ENCODE measurements at places on chromosomes 16 and 17. TPM values are rescaled to one million over a fixed set of nuclear protein-coding genes. Genes with fewer than 3 reads are reported as not detected.

DNA sequence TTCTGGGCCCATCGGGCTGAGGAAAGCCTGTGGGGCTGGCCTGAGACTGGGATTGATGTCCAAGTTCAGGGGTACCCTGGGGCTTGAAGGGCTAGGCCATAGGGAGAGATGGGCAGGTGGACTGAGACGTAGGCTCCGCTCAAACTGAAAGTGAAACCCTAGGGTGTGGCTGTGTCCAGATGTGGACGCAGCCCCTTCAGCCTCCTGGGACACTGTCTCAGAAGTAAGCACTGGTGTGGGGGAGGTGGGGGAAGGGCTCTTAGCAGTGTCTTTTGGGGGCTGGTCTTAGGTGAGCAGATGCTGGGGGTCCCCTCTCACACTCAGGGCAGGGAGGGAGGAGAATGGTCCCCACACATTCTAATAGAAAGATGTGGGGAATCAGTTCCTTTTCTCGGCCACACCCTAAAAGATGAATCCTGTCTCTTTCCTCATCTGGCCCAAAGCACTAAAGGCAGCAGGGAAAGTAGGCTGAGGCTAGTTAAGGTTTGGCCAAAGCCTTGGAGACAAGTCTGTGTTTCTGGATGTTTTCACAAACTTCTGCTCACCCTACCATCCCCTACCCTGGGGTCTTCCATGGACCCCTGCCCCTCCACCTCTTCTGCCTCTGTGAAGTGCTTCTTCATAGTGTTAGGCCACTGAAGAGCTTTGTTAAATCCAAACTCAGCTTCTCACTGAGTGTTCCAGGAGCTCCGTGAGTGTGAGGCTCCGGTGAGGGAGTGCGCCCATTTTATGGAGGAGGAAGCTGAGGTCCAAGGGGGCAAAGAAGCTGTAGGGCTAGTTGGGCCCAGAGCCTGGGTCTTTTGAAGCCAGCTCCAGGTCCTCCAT lies 5.6 kb downstream of the FMNL1 start:
- DNase-seq: no peak
- no peaks in the 10 kb centered on the region for H3K27me3 ChIP-seq
- peaks cover 74% of the 10 kb centered on the region for H3K4me1 ChIP-seq
- H3K27ac ChIP-seq: peak overlapping the region; percentile 98
- H3K36me3 ChIP-seq: peaks cover 3% of the 10 kb centered on the region
- H3K4me3 ChIP-seq: peak overlapping the region; percentile 95

GRCh38 chr16:21646721-21647561 lies 5.5 kb downstream of the IGSF6 start:
- peak; percentile 54 for DNase-seq
- H3K4me3 ChIP-seq: peak overlapping the region; percentile 12
- peaks cover 57% of the 10 kb centered on the region for H3K4me1 ChIP-seq
- H3K36me3 ChIP-seq: no peaks in the 10 kb centered on the region
- peak overlapping the region; percentile 26 for H3K27ac ChIP-seq

- no peaks in the 10 kb centered on the region for H3K27me3 ChIP-seq
- no peak for DNase-seq
- no peak overlapping the region for H3K27ac ChIP-seq
- H3K4me3 ChIP-seq: no peak overlapping the region
- no peaks in the 10 kb centered on the region for H3K4me1 ChIP-seq
Observed at GRCh38 chr17:33240362-33240761, 52.7 kb downstream of the ASIC2 start.

DNA sequence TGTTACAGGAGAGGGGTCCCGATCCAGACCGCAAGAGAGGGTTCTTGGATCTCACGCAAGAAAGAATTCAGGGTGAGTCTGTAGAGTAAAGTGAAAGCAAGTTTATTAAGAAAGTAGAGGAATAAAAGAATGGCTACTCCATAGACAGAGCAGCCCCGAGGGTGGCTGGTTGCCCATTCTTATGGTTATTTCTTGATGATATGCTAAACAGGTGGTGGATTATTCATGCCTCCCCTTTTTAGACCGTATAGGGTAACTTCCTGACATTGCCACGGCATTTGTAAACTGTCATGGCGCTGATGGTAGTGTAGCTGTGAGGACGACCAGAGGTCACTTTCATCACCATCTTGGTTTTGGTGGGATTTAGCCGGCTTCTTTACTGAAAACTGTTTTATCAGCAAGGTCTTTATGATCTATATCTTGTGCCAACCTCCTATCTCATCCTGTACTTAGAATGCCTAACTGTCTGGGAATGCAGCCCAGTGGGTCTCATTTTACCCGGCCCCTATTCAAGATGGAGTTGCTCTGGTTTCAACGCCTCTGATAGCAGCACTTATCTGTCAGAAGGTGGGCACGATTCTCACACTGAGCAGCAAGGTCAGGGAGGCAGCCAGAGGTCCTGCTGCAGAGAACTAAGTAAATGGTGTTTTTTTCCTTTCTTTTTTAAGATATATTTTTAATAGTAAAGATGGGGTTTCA lies 26.5 kb upstream of the XYLT2 start:
- H3K4me3 ChIP-seq: no peak overlapping the region
- H3K27ac ChIP-seq: no peak overlapping the region
- no peak for DNase-seq
- no peaks in the 10 kb centered on the region for H3K4me1 ChIP-seq
- H3K36me3 ChIP-seq: no peaks in the 10 kb centered on the region
- no peaks in the 10 kb centered on the region for H3K27me3 ChIP-seq

The LCMT1 gene
- total RNA-seq: 43.8 TPM

The CLEC18A gene
- total RNA-seq: 0.13 TPM
